ENCODE measurements at places on chromosomes 3 and 15. TPM values are rescaled to one million over a fixed set of nuclear protein-coding genes. Genes with fewer than 3 reads are reported as not detected.
A peak's percentile ranks its signal among the peaks of the same experiment; 100 is the strongest.

GRCh38 chr3:105837143-105837740, 31.6 kb downstream of the CBLB start:
- H3K27ac ChIP-seq = no peak overlapping the region
- H3K4me3 ChIP-seq = no peak overlapping the region
- H3K27me3 ChIP-seq = no peaks in the 10 kb centered on the region
- peaks cover 8% of the 10 kb centered on the region for H3K4me1 ChIP-seq

DNA sequence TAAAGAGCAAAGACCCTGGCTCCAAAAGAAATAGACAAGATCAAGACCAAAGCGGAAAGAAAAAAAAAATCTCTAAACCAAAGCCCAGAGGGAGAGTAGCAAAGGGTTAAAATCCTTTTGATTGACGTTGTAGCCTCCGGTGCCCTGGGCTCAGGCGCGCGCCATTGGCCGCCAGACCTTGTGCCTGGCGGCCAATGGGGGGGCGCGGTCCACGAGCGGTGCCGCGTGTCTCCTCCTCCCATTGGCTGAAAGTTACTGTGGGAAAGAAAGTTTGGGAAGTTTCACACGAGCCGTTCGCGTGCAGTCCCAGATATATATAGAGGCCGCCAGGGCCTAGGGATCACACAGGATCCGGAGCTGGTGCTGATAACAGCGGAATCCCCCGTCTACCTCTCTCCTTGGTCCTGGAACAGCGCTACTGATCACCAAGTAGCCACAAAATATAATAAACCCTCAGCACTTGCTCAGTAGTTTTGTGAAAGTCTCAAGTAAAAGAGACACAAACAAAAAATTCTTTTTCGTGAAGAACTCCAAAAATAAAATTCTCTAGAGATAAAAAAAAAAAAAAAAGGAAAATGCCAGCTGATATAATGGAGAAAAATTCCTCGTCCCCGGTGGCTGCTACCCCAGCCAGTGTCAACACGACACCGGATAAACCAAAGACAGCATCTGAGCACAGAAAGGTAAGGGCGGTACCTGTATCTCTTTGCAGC, at the start of gene HES1:
Gene HES1, plus strand, starts transcription at position 343 of the 713 bp plus-strand sequence. Its CDS starts 233 bp downstream, at position 576.
- H3K27ac ChIP-seq = peak within 1 kb of the TSS; percentile 86
- H3K4me1 ChIP-seq = peaks cover 8% of the 10 kb centered on the region
- peak within 1 kb of the TSS; percentile 52 for H3K4me3 ChIP-seq

DNA sequence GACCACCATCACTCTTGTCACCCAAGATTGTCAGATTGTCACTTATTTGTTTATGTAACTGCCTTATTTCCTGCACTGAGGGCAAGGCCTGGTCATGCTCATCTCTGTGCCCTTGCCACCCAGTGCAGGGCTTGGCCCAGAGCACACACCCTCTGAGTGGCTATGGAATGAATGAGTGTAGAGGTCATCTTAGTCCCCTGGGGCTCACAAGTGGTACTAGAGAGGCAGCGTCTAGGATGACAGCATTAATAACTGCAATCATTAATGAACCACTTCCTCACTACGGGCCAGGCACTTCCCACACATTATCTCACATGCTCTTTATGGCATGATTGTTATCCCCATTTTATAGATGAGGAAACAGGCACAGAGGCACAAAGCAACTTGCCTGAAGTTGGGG, 117.0 kb downstream of the SMAD6 start:
- H3K27ac ChIP-seq = no peak overlapping the region
- no peak overlapping the region for H3K4me3 ChIP-seq
- no peaks in the 10 kb centered on the region for H3K27me3 ChIP-seq
- H3K36me3 ChIP-seq = no peaks in the 10 kb centered on the region
- peaks cover 3% of the 10 kb centered on the region for H3K4me1 ChIP-seq

- DNase-seq = peak; percentile 28
- H3K36me3 ChIP-seq = no peaks in the 10 kb centered on the region
- no peak overlapping the region for H3K4me3 ChIP-seq
- H3K27ac ChIP-seq = no peak overlapping the region
- peaks cover 3% of the 10 kb centered on the region for H3K4me1 ChIP-seq
Measured at GRCh38 chr3:51673802-51674654, 3.0 kb downstream of the TEX264 start.

Gene GOLGA6C
- not detected for polyA plus RNA-seq
